HAP-1 (cell line): ENCODE measurements at places on chromosomes 12 and 14.

DNA sequence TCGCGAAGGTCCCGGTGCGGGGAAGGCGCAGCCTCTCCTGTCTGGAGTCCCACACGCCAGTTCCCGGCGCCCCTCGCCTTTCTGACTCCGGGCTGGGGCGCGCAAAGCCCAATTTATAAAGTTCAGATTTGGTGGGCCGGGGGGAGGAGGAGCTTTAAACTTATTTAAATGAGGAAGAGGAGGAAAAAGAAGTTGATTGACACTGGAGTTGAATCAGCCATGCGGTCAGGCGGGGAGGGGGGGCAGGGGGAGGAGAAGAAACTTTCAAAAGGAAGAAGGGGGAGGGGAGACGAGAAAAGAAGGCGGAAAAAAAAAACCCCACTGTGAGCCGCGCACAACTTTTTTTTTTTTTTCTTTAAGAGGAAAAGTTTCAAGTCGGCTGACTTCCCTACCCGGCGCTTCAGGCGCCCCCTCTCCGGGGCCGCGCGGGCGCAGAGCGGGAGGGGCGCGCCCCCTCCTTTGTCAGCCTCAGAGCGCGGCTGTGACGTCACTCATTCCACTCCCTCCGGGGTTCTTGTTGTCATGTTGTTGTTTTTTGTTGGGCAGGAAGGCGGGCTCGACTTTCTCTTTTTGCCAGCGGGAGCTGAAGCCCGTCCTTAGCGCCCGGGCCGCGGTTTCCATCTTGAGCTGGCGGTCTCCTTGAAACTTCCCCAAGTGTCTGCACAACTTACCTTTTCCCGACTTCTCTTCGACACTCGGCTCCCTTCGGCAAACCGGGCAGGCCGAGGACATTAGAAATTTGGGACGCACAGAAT is at the start of gene ZFP36L1:
TSS of gene ZFP36L1 (minus strand) at position 89 of the 755 bp plus-strand sequence. CDS start 129 bp downstream, outside the sequence.
- DNase-seq: peak; percentile 93

- no peak for DNase-seq
Measured at GRCh38 chr12:123559468-123559867, 24.9 kb upstream of the TMED2 start.

DNA sequence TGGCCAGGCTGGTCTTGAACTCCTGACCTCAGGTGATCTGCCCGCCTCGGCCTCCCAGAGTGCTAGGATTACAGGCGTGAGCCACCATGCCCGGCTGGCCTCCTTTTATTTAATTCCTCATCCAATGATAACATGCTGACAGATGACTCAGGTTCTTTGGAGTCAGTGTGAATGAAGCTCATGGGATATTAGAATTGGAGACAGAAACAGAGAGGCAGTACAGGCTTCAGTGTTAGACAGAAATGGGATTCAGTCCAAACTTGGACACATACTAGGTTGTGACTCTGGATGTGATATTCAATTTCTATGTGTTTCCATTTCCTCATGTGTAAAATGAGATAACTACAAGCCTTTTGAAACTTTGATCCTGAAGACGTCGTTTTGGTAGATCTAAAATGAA is 47.3 kb downstream of the PDE3A start:
- DNase-seq: no peak

DNA sequence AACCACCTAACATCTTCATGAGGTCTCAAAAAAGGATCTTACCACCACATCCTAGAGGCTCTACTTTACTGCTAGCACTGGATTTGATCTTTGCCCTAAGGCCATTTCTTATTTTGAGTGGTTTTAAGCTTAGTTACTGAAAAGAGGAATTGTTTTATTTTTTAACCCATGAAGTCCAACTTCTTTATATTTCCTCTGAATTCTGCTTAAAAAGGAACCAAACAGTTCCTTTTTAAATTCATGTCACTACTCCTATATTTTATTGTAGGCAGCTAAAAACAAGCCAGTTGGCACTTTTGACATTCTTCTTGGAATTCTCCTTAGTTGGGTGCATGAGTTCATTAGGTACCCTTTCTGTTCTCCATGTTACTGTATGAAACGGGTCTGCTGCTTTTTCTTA is 76.4 kb downstream of the FGD4 start:
- DNase-seq: no peak

- peak; percentile 64 for DNase-seq
Measured at GRCh38 chr14:57962325-57963035, 96.6 kb upstream of the SLC35F4 start.

GRCh38 chr12:5244513-5244972 is 187.4 kb upstream of the NTF3 start:
- DNase-seq: no peak

- no peak for DNase-seq
Measured at GRCh38 chr14:105117257-105117646, 51.3 kb downstream of the JAG2 start.
